ENCODE measurements at places on chromosomes 2 and 18. TPM values are rescaled to one million over a fixed set of nuclear protein-coding genes. Genes with fewer than 3 reads are reported as not detected.

Gene C2orf92
- total RNA-seq = 0.26 TPM

- DNase-seq = no peak
These were observed 98.1 kb upstream of the HS6ST1 start for GRCh38 chr2:128416806-128417205.

DNA sequence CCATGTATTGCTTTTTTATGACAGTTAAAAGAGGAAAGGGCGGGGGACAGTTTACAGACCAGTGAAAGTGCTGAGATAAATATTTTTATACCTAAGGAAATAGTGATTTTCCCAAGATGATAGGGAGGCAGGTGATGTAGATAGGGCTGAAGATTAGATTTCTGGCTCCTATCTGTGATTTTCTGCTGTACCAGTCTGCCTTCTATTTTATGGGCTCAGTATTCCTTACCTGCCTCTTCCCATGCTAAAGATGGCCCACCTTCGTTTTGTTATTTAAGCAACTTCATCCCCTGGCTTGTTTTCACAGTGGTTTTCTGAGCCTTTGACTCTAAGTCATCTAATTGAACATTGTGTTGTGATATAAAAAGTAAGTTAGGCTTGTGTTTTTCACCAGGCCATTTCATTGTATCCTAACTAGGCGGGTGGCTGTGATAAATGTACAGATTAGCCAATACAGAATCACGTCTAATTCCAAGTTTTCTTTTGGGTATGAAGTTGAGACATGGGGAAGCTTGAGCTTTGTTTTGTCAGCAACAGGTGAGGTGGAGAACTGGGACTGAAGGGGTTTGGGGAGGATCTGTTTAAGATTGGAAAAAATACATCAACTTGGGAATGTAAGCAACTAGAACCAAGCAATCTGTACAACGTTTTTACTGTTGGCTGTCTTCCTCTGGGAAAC is 5.2 kb downstream of the RPL37A start:
- DNase-seq = no peak

- peak; percentile 58 for DNase-seq
These were observed 71.7 kb upstream of the SKOR2 start for GRCh38 chr18:47323158-47323557.

DNA sequence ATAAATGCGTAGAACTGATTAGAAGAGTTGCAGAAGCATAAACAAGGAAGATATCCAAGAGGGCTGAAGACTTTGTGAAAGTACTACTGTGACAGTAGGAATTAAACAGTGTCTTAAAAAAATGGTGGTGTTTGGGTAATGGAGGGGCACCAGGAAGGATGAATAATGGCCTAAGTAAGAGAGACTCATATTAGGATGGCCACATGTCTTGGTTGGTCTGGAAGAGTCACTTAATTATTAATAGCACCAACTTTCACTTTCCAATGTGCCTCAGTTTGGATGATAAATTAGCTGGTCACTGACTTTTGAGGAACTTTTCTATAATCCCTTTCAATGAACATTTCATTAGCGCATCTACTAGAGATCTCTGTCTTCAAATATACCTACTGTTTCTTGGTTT is 372.2 kb downstream of the NYAP2 start:
- DNase-seq = no peak

Gene PIEZO2
- under 0.01 TPM for total RNA-seq

GRCh38 chr2:127128445-127128904 is 21.5 kb upstream of the BIN1 start:
- peak; percentile 55 for DNase-seq

GRCh38 chr2:66547887-66548286 is 113.0 kb downstream of the MEIS1 start:
- DNase-seq = no peak

DNA sequence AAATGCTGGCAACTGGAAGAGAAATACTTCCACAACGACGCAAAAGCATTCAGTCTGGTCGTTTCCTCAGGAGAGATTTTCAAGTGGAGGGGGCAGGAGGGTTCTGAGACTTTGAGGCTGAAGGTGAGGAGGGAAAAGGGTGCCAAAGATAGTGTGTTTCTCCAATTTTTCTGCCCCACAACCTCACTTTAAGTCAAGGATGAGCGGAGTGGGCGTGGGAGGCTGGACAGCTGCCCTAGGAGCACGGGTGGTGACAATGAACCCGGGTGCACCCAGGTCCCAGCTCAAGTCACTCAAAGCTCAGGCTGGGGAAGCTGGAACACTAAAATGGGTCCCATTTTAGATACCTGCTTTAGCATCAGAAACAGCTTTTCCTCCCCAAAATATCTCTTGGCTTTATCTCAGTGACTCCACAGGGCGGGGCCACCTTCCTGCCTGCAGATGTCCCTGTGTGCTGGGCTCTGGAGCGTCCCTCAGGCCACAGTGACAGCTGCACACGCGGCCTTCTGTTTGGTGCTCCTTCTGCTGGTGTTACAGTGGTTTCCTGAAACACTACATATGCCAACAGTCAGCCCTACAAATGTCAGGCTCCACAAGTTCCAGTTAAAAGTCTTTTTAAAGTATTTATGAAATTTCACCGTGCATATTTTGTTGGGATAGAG is 1.4 kb upstream of the MBP start:
- no peak for DNase-seq

- no peak for DNase-seq
These were observed 189.6 kb upstream of the SIX3 start for GRCh38 chr2:44751754-44752479.

GRCh38 chr18:50162486-50163304 is 32.3 kb downstream of the MYO5B start:
- peak; percentile 38 for DNase-seq

DNA sequence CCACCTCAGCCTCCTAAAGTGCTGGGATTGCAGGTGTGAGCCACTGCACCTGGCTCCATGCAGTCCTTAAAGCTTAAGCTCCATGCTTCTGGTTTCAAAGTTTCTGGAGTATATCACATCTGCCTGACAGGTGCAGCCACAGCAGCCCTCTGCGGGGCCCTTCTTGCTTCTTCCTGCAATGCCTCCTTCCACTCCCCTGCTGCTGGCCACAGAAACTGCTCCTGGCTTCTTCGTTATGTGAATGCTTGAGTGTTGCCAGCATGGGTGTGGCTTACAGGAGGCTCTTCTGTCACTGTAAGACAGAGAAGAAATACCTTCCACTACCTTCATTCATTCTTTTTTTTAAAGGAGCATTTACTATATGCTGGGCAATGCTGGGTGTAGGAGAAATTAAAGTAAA is 10.1 kb upstream of the CCBE1 start:
- no peak for DNase-seq

GRCh38 chr2:33354981-33355380 is 121.5 kb upstream of the RASGRP3 start:
- no peak for DNase-seq

Gene ATG4B
- total RNA-seq = 66.6 TPM

DNA sequence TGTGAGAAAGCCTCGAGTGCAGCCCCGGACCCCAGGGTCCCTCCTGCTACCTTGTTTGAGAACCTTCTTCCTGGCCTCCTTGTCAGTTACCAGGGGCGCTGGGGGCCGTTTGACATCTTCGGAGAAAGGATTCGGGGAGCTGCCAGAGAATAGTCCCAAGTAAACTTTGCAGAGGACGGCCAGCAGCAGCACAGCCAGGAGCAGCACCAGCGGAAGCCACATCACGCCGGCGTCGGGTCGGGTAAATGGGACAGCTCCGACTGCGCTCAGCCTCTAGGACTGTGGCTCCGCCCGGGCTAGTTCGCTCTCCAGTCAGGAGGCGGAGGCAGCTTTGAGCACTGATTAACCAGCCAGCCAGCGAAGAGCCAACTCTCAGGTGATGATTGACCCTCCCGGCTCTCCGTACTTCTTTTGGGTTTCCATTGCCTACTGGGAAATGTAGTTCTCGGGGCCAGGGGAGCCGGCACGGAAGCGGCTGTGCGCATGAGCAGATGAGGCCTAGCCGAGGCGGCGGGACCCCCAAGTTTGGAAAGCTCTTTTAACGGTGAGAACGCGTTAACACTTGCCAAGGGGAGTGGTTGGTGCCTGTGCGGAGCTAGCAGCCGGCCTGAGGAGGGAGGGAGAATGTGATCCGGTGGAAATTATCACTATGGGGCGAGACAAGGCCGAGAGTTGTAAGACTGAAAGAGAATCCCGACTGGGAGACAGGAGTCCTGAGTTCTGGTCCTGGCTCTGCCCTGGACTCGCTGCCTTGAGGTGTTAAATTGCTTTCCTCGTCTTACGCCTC is at the start of the genes ELMOD3 and RETSAT:
ELMOD3 (plus strand) TSS at position 484 of the 787 bp plus-strand sequence. CDS start 2,430 bp downstream, outside the sequence.
RETSAT (minus strand) TSS at position 243 of the 787 bp plus-strand sequence; CDS start at position 222, 21 bp downstream.
- DNase-seq = peak; percentile 98

DNA sequence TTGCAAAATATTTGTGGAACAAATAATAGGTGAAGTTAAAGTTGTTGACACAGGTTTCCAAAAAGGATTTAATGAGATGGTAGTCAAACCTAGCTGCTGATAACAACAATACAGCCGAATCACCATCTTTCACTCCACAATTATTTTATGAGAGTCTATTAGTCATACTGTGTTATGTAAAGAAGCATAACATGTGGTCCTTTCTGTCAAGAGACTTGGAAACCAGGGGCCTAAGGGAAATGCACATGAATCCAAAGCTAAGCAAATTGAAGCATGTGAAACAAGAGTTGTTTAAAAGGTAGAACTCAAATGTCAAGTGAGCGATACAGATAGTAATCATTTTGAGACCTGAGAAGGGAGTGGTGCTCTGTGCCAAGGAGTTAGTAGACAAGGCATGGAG is 16.0 kb downstream of the CD28 start:
- DNase-seq = peak; percentile 28

GRCh38 chr2:43538034-43538670 is 57.7 kb downstream of the THADA start:
- peak; percentile 59 for DNase-seq

GRCh38 chr2:238994432-238994831 is 146.5 kb downstream of the TWIST2 start:
- no peak for DNase-seq

- no peak for DNase-seq
These were observed 455.3 kb downstream of the MEIS1 start for GRCh38 chr2:66890166-66890742.

- peak; percentile 98 for DNase-seq
These were observed 63.8 kb upstream of the ZC3H15 start for GRCh38 chr2:186422226-186422625.

DNA sequence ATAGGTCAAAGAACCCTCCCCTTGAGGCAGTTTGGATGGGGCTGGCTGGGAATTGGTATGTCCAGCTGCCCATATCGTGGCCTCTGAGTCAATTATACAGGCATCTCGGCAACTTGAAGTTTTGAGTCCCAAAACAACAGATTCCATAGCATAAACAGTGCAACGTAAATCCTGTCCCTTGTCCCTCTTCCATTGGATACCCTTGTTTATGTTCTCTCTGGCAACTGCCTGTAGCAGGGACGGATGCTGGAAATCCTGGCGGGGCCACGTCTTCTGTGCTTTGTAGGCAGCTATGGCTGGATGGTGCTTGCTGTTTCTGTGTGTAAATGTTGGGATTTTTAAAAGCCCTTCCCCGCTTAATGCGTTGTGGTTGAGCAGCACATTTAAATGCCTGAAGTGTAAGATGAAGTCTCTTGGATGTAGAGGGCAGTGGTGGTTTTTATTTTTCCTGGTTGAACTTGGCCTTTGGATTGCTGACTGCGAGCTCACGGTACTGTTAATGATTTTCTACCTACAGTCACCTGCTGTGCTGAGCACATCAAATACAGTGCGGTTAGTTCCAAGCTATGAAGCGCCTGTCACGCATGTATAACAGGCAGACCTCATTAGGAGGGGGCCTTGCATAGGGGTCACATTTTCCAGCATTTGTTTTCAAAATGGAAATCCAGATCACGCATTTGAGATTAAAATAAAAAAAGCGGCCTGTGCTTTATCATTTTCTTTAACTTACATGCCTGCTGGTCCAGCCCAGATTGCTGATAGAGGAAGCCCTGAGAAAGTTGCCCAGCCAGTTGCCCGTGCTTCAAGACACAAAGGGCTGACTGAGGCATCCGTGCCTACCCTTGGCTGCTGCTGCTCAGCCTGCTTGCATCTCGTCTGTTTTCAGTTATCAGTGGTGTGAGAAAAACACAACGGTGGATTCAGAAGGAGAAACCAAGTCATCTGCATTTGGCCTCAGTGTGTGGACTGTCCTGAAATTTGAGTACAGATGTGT is 84.7 kb downstream of the NEDD4L start:
- DNase-seq = no peak

- DNase-seq = no peak
These were observed 174.0 kb downstream of the PTGR3 start for GRCh38 chr18:75034937-75035336.

GRCh38 chr18:32383050-32383819 is 87.4 kb downstream of the GAREM1 start:
- DNase-seq = peak; percentile 100

Gene CRYGB
- not detected for total RNA-seq

- DNase-seq = peak; percentile 69
These were observed 945.3 kb downstream of the TRIB2 start for GRCh38 chr2:13662055-13662454.

Measured in bronchial epithelial cell (primary cell).